ENCODE measurements at places on chromosomes 3 and 15.

GRCh38 chr3:43892061-43892460 is 201.3 kb downstream of the ABHD5 start:
- no peak for DNase-seq

GRCh38 chr15:70265466-70265978 is 167.8 kb upstream of the TLE3 start:
- DNase-seq = no peak

GRCh38 chr3:78274475-78275065 is 1234.7 kb downstream of the ROBO2 start:
- no peak for DNase-seq

DNA sequence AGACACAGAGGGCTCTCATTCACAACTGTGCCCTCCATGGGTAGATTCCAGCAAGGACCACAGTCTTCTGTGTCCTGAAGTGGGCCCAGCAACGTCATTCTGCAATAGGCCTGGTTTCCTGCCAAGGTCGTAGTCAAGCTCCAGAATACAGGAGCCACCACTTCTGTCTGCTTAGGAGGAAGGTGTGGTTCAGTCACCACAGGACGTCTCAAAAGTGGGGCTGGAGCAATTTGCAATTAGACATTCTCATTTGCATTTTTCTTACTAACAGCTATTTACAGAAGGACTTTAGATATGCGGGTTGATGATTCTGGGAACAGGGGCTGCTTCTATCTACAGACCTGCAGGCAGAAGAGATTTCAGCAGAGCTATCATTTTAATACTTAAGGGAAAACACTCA is 58.7 kb upstream of the MYRIP start:
- no peak for DNase-seq

GRCh38 chr15:57676585-57676984 is 29.9 kb upstream of the POLR2M start:
- DNase-seq = no peak

DNA sequence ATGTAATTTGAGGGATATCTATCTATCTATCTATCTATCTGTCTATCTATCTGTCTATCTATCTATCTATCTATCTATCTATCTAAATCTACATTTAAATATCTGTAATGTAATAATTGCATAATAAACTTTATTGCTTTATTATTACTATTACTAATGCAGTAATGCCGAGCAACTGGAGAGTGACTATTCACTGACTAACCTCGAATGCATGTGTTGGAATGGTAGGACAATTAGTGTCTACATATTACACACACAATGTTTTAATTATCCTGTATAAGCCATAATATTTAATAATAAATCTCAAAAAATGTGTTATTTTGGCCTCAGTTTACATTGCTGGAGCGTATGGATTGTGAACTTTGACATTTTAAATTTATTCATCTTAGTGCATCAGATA is 25.2 kb upstream of the CNTN3 start:
- DNase-seq = no peak

GRCh38 chr3:192373586-192373985 is 353.8 kb downstream of the FGF12 start:
- DNase-seq = no peak

DNA sequence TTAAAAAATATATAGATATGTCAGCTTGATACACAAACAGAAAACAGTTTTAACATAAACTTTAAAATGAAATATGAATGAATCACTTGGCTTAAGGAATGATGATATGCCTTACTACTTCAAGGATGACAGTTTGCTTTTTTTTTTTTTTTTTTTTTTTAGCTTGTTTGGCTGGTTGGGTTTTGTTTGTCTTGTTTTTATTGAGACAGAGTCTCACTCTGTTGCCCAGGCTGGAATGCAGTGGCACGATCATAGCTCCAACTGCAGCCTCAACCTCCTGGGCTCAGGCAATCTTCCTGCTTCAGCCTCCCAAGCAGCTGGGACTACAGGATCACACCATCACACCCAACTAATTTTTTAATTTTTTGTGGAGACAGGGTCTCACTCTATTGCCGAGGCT is 14.5 kb downstream of the LRRC2 start:
- no peak for DNase-seq

DNA sequence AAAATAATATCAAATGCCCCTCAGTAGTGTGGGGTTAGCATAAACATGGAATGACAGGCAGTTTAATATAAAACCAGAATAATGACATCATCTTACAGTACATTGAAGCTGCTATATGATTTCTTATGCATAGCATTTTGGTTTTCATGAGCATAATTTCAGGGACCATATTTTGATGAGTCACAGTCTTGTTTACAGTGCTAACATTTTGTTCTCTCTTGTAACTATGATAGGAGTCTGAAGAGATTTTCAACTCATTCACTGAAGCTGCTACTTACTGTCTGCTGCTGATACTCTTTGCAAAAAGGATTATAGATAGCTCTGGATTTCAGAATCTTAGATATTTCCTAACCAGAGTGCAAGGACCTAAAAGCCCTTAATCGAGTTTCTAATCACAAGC is 92.6 kb upstream of the CCDC54 start:
- no peak for DNase-seq

DNA sequence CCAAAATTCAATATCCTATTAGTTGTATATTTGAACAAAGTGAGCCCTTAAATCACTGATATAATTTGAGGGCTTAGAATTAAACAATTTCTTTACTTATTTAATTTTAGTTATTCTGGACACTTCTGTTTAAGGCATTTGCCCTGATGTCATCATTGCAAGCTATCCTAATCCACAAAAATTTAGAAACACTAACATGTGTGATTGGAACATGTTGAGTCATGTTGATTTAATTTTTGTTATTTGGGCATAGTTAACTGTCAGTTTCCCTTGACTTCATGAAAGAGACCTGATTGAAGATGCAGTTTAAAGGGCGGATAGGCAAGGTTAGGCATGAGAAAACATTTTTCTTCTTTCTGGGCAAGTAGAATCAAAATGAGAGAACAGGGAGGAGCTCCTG is 682.6 kb downstream of the ROBO1 start:
- DNase-seq = no peak

- no peak for DNase-seq
Observed at GRCh38 chr3:99842826-99843589, 25.3 kb downstream of the CMSS1 start.

DNA sequence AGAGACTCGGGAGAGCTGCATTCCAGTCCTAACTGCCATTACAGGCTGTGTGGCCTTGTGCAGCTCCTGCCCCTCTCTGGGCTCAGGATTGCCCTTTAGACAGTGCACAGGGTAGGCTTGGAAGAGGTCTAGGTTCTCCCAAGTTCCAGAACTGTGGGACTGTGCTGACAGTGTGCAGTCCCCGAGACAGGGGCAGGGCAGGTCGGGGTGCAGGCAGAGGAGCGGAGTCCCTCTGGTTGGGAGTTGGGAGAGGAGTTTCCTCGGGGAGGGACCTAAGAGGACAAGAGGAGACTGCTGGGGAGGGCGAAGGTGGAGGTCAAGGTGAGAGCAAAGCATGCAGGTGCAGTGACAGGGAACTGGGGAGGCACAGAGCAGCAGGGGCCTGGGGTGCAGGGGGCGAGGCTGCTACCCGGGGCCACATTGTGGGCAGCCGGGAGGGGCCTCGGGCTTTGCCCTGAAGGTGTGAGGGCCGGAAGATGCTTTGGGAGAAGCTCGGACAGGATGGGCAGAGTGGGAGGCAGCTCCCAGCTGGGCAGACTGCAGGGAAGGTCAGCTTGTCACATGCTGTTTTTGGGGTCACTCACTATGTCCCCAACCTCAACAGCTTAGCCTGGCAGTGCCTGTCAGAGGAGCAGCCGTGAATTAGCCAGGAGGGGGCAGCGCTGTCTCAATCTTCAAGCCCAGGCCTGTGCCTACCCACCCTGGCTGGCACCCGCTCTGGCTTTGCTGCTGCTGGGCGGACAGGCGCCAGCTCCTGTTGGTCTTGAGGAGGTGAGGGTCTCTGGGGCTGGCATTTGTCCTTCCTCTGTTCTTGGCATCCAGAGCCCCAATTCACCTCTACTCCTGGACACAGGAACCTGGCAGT is 15.4 kb upstream of the CSPG4 start:
- DNase-seq = peak; percentile 71

DNA sequence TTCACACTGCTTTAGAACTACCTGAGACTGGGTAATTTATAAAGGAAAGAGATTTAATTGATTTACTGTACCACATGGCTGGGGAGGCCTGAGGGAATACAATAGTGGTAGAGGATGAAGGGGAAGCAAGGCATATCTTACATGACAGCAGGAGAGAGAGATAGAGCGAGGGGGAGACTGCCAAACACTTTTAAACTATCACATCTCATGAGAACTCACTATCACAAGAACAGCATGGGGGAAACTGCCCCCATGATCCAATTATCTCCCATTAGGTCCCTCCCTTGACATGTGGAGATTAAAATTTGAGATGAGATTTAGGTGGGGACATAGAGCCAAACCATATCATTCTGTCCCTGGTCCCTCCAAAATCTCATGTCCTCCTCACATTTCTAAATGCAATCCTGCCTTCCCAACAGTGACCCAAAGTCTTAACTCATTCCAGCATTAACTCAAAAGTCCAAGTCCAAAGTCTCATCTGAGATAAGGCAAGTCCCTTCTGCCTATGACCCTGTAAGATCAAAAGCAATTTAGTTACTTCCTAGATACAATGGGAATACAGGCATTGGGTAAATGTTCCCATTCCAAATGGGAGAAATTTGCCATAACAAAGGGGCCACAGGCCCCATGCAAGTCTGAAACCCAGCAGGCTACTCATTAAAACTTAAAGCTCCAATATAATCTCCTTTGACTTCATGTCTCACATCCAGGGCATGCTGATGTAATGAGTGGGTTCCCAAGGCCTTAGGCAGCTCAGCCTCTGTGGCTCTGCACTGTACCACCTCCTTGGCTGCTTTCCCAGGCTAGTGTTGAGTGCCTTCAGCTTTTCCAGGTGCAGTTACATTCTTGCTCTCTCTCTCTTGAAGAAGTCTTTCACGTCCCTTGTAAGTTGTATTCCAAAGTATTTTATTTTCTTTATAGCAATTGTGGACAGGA is 481.7 kb upstream of the TGFBR2 start:
- DNase-seq = no peak

DNA sequence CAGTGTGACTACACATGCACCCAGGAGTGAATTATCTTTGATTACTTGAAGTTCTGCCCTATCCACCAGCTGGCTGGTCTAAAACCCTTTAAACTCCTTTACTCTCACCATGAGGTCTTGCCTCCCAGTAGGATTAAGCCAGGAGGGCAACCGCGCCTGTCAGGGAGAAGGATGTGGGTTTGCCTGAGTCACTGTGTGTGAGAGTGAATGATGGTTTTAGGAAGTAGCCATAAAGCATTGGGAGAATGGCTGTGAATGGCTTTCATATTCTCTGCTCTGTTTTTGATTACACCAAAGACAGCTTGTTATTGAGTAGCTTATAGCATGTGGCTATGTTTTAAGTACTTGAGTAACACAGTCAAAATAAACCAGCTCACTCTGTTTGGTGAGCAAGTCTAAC is 637.7 kb upstream of the TBL1XR1 start:
- DNase-seq = no peak

DNA sequence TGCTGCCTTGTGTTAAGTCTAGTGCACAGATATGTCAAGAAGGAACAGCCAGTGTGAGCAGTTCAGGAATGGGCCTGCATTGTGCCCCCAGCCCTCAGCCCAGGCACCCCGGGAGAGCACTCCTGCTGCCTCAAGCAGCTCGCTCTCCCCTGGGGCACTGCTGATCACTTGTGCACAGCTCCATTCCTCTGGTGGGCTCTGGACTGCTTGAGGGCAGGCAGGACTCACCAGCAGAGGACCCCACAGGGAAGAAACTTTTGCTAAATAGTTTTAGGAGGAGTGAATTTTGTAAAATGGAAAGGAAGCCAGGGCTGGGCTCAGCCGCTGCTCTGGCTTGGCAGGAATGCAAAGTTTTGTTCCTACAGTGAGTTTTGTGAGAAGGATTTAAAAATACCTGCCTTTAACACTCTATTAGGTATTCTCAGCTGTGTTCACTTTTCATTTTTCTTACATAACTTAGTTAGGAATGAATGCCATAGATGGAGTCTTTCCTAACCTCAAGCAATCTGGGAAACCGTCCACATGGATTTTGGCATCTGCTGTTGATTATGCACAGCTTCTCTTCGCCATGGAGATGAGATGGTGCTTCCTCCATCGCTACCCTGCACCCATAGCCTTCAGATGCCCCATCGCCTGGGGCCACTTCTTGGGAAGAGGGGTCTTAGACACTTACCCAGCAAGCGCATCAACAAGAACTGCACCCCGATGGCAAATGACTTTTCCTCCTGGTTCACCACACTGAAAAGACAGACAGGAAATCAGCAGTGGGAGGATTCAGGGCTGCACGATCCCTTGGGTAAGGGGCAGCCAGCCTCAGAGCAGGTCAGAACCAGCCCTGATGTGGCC is 42.3 kb upstream of the RAB6B start:
- DNase-seq = no peak

GRCh38 chr3:60497902-60498301 is 753.4 kb downstream of the FHIT start:
- DNase-seq = no peak

- no peak for DNase-seq
Observed at GRCh38 chr3:196400331-196400730, 31.9 kb downstream of the UBXN7 start.

- DNase-seq = no peak
Observed at GRCh38 chr15:99247062-99247461, 2.3 kb downstream of the TTC23 start.

GRCh38 chr3:69368129-69368741 is 17.7 kb downstream of the FRMD4B start:
- no peak for DNase-seq

GRCh38 chr15:100716456-100717085 is 114.2 kb downstream of the ASB7 start:
- no peak for DNase-seq

DNA sequence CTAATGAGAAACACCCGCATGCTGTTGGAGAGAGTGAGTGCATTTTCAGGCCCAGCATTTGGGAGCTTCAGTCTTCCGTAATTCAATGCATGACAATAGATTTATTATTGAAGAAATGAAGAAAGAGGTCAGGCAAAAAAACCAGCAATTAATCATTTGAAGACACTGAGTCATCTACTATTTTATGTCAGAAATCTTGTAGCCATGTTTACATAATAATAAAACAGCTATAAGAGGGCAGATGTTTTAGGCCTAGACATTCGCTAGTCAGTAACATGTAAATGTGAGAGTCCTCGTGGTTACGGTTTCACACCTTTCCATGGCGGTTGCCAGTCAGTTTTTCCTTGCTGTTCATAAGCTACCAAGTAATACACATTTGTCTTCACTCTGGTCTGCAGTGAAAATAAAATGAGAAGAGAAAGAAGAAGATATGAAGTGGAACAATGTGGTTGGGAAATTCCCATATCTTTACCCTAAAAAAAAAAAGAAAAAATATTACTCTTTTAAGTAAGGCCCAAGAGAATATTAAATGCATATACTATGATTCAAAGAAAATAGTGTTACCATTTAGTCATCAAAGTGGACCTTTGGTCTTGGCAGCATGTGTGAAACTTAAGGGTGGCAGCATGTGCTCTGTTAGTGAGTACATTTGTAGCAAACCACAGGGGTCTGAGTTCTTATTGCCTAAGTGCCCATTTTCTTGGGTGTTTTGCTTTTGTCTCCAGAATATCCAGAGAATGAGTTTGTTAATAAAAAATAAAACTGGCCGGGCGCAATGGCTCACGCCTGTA is 140.5 kb upstream of the TBL1XR1 start:
- peak; percentile 60 for DNase-seq
